Endothelial cell (in vitro differentiated cells): ENCODE measurements at places on chromosomes 2 and 18.

GRCh38 chr2:199977984-199978415, 22.6 kb downstream of the MAIP1 start:
- DNase-seq = no peak

- no peak for DNase-seq
Measured at GRCh38 chr2:69483696-69484095, 46.5 kb upstream of the NFU1 start.

DNA sequence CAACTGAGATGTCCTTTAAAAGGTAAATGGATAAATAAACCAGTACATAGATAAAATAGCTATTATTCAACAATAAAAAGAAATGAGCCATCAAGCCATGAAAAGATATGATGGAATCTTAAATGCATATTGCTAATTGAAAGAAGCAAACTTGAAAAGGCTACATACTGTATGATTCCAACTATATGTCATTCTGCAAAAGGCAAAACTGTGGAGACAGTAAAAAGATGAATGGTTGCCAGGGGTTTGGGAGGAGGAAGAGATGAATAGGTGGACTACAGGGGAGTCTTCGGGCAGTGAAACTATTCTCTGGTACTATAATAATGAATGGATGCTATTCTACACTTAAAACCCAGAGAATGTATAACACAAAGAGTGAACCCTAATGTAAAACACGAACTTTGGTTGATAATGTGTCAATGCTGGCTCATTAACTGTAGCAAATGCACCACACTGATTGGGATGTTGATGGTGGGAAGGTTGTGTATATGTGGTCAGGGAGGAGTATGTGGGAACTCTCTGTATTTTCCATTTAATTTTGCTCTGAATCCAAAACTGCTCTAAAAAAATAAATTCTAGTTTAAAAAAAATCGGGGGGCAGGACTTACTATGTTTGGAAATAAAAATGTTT, 73.7 kb upstream of the MYCN start:
- no peak for DNase-seq

DNA sequence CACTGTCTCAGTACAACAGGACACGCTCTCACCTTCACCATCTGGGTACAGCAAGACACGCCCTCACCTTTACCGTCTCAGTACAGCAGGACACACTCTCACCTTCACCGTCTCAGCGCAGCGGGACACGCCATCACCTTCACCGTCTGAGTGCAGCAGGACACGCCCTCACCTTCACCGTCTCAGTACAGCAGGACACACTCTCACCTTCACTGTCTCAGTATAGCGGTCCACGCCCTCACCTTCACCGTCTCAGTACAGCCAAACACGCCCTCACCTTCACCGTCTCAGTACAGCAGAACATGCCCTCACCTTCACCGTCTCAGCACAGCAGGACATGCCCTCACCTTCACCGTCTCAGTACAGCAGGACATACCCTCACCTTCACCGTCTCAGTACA, 109.9 kb upstream of the CTDP1 start:
- DNase-seq = no peak

DNA sequence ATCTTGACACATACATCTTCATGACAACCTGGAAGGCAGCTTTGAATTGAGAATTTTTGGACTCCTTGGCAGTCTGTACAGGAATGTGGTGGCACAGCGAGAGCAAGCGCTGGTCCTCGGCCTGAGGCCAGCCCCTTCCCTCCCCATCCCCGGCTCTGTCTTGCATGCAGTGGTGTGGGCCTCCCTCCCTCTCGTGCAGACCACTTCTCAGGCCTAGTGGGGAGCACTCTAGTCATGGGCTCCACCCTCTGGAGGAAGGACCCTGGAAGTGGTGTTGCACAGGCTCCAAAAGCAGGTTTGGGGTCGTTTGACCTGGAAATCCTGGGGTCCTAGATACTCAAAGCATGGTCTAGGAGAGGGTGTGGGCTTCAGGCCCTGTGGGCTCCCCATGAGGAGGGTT, 32.3 kb downstream of the ADCYAP1 start:
- DNase-seq = no peak

- DNase-seq = no peak
Measured at GRCh38 chr18:24214913-24215312, 76.1 kb downstream of the CABYR start.

DNA sequence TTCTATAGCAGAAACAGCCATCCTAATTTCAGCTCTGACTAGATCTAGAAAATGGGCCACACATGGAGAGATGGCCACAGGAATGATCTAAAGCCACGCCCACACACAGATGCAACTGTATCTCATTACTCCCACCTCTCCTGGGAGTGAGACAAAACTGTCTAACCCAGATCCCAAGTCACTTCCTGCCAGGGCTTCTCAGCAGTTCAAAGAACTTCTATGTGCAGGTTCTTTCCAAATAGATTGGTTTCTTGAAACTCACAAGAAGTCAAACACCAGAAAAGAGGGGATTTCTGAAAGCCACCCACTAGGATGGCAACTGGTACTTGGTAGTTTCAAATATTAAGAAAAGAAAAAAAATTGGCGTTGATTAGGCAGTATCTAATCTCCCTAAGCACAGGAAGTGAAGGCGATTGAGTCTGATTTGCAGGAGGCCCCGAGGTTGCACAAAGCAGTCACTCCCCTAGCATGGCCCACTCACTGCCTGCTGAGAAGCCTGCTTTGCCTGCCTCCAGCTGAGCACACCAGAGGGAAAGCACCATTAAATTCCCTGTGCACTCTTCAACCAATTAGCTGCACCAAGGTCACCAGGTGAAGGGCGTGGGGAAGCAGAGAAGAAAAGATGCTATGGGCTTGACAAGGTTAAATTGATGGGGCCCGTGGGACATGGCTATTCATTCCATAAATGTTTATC, 51.1 kb downstream of the PAPOLG start:
- DNase-seq = no peak

GRCh38 chr2:144233733-144234541, 286.0 kb downstream of the ZEB2 start:
- DNase-seq = no peak

GRCh38 chr2:138654146-138654545, 126.0 kb downstream of the NXPH2 start:
- DNase-seq = no peak

GRCh38 chr2:106363791-106364190, 104.4 kb downstream of the RGPD3 start:
- no peak for DNase-seq

- no peak for DNase-seq
Measured at GRCh38 chr2:135701442-135701841, 40.2 kb upstream of the UBXN4 start.
